Right renal pelvis (tissue), 4 donors: ENCODE measurements at places on chromosomes 4 and X.

DNA sequence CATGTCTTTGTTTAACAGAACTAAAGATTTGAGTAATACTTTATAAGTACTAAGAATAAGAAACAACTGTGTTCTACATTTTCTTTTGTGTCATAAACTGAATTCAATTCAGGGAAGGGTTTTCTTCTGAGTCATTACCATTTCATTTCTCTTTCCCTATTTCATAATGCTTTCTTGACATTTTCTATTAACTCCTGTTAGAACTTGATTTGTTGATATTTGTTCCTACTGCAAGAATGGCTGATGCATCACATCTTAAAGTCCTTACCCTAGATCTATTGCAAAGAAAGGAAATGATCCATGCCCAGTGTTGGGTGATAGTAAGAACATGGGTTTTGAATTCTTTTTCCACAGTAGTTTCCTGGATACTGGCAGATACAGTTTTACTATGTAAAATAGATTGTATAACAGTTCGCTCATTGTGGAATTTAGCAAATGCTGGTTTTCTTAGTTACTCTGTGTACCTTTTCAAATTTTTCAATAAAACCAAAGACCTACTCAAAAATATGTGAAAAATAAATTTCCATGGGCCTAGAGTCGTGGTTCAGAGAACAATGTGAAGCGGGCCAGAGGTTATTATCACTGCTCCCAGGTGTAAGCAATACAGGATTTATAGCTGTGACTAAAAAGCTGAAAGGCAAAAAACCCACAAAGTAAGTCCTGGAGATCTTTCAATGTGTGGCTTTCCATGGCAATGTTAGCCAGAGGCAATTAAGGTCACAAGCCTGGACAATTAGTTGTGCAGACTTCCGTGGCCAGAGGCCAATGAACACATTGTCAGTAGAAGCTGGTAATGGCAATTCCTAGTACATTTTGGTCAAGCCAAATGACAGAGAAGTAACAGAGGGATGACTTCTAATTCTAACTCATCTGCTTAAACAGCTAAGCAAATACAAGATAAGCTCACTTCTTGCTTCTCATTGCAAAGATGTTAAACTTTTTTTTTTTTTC, 127.3 kb upstream of the FAT4 start:
- DNase-seq = no peak

- no peak for DNase-seq
Measured at GRCh38 chr4:10640561-10641201, 43.9 kb downstream of the CLNK start.

DNA sequence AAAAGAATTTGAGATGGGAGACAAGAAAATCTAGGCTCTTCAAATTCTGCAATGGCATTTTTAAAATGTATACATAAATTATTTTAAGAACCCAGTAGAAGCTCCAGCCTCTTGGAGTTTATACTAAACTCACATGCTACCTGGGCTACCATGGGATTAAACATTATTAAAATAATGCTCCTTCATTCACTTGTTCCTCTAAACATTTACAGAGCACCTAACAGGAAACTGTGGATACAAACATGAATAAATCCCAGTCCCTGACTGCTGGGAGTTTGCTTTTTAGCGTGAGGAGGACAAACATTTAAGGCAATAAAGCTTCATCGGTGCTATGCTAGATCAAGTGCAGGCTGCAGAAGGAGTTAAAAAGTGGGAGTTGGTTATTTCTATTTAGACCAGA, 5.4 kb upstream of the SPP1 start:
- DNase-seq = no peak

GRCh38 chr4:6056976-6057766, 38.9 kb upstream of the C4orf50 start:
- no peak for DNase-seq

DNA sequence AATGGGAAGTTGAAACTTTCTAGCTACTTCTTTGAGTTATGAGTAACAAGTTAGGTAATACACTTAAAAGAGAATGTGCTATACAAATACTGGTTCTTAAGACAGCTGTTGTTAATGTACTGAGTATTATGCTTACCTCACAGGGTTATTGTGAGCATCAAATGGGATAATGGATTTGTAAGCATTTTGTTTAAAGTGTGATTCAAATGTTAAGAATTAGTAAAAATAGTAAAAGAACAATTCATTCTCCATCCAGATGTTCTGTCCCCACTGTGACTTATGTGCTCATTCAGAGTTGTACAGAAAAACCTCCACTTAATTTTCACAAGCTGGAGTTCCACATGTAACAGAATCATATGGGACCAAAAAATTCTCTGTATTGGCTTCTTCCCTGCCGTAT, 63.6 kb downstream of the AR start:
- no peak for DNase-seq

DNA sequence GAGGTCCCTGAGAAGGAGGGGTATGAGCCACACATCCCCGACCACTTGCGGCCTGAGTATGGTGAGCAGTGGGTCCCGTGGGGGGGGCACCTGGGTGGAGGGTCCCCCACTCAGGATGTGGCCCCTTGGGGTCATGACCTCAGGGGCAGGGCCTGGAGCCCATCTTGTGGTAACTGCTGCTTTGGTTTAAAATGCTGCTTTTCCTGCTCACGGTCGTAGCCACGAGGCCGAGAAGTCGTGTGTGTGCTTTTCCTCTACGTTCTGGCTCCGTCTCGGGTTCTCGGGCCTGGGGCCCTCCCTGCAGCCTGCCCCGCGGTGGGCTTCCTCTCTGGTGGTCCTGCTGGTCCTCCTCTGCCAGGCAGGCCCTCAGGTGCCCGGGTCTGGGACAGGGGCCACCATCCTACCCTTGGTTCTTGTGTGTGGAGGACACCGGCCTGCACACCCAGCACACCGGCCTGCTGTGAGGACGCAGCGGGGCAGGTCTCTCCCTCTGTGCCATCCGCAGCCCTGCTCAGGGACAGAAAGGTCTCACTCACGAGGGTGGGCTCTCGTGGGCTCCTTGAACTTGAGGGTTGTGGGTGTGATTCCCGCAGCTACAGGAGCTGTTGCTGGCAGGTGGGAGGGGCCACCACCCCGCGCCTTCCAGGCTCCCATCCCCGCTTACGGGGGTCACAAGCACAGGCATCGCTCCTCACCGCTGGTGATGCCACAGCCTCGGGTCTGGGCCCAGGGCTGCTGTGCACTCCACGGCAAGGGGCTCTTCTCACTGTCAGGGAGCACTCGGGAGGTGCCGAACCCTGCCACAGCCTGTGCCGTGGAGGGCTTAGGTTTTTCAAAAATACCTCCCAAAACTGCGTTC, 19.6 kb downstream of the UVSSA start:
- no peak for DNase-seq

GRCh38 chrX:138945219-138945618, 233.7 kb upstream of the FGF13 start:
- DNase-seq = no peak

DNA sequence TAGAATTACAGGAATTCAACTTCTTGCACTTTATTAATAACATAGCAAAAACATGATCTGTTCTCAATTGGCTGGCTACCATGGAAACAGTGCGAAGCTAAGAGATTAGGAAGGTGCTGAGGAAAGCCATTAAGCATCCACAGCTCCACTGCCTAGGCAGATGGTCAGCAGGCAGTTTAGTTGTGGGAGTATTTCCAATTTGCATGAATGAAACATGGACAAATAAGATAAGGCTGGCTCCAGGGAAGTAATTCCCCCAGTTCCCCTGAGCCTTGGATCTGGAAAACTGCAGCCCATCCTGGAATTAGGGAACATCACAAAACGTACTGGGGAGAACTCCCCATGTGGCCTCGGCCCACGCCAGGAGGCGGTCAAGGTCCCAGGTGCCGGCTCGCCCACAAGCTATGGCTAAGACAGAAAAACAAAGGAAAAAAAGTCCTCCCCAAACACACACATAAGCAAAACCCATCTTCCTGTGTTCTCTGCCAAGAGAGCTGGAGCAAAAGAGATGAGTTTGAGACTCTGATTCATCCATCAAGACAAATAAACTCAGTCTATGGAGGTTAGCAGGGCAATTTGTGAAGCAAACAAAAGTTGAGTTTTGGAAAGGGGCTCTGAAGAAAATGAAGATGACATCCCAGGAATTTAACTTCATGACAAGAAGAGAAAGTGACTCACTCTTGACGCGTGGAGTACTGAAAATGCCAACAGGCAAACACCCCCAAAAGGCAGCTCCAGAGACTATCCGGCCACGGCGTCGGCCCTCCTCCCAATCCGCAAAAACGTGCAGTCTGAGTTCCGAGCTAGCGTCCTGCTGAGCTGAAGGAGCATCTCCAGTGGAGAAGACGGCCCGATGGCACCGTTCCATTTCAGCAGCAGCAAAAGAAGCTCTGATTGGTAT, 45.1 kb downstream of the IGFBP7 start:
- DNase-seq = no peak

DNA sequence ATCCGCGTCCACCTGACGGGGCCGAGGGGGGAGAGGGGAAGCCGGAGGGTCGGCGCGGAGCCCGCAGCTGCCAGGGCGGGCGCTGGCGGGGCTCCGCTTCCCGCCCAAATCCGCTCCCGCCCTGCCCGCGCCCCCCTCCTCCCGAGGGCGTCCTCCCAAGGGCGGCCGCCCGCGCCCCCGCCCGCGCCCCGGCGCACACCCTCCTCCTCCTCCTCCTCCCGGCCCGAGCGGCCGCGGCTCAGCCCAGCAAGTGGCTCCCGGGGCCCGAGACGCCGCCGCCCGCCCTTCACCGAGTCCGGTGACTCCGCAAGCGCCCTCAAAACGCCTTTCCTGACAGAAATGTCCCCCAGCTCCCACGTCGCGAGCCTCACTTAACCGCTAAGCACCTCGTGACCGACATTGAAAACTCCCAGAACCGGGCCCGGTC, 487 bp downstream of the HMGB2 start:
- DNase-seq = peak; percentile 28

GRCh38 chr4:18536428-18536827, 514.9 kb upstream of the LCORL start:
- DNase-seq = no peak

- DNase-seq = no peak
Measured at GRCh38 chrX:5708251-5708650, 520.4 kb downstream of the NLGN4X start.

DNA sequence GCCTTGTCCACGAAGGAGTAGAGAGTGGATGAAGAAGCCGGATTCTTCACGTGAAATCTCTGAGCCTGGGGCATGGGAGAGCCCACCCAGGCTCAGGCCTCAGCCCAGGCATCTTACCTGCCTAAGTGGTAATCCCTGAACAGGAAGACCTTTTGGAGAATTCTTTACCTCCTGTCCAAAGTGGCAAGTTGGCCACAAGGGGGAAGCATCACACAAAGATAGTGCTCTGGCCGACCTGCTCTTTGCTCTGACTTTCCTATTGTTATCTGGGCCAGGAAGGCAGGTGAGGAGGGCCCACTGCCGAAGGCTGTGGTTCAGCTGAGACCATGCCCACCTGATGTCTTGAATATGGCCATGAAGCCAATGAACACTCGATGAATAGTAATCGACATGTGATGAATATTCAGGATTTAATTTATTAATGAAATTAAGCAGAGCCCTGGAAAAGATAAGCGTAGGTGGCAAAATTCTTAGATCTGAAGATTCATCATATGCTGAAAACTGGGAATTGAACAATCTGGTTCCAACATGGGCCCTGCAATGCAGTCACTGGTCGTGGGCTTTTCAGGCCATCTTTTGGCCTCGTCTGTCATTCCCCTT, 93.8 kb downstream of the PDGFRA start:
- peak; percentile 59 for DNase-seq

- no peak for DNase-seq
Measured at GRCh38 chr4:108830509-108831244, 67.8 kb upstream of the ETNPPL start.

DNA sequence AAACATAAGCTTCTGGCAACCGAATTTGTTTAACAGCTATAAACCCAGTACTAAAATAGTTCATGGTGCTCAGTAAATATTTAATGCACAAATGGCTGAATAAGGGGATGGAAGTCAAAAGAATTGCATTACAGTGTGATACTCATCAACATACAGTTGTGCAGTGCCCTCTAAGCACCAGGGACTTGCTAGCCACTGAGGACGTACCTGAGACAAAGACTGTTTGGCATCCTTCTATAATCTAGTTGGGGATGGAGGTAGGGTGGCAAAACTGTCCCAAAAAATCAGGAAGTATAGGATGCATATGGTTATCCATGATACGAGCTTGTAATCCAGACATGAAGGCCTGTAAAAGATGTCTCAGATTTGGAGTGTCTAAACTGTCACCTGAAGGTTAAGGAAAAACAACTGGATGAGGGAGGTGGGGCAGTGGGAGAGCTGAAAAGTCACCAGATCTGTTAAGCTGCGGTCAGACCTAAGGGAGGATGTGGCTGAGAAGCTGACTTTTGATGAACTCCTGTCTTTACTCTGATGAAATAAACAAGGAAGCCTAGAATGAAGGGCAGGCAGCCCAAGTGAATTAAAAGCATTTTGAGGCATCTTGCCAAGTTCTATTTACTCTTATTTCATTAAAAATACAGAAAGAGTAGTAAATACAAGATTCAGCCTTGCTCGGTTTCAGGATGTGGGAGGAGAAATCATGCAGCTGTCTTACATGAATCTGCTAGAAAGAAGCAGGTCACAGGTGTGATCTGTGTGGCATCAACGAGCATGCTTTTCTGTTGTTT, 12.0 kb upstream of the CD38 start:
- DNase-seq = no peak

GRCh38 chr4:17618926-17619325, 4.5 kb downstream of the MED28 start:
- no peak for DNase-seq

DNA sequence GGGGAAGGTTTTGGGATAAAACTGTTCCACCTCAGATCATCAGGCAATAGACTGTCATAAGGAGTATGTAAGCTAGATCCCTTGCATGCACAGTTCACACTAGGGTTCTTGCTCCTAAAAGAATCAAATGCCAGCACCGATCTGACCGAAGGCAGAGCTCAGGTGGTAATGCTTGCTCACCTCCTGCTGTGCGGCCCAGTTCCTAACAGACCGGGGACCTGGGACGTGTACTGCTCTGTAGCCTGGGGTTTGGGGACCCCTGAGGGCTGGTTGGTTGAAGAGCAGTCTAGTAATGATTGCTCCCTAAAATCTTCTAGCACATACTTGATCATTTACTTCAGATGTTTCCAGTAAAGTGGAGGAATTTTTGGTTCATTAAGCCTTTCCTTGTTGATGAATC, 173.1 kb upstream of the SLIT2 start:
- no peak for DNase-seq

DNA sequence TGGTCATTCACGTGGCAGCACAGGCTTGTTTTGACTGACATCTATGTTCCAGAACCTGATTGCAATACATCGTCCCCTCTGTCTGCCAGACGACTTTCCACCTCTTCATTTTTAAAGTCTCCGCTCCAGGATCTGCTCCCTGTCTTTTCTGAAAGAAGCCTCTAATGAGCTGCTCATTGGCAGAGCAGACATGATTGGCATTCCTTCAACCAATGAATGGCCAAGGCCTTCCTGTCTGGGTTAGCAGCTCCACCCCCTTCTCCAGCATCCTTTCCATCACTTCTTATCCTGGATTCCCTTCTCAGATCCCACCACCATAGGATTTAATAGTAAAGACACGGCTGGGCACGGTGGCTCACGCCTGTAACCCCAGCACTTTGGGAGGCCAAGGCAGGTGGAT, 202.7 kb upstream of the KLF3 start:
- no peak for DNase-seq
